ENCODE measurements at places on chromosomes 6 and 20.

- DNase-seq: no peak
Measured at GRCh38 chr6:156809034-156809433, 31.9 kb downstream of the ARID1B start.

DNA sequence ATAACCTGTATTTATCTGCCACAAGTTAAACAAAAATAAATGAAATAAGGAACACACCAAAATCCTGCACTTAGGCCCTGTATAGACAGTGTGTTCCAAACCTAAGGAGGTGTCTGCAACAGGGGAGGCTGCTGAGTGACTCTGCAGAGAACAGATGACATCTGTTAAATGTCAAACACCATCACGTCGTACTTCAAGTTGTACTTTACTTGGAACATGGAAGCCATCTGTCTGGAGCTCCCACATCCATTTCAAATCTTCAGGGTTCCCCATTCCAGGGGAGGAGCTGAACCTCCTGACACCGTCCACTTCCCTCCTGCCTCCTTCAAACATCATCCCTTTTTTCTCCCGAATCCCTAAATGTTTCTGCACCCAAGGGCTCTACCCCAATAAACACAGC lies 1.8 kb upstream of the MAP7 start:
- DNase-seq: no peak

- DNase-seq: no peak
Measured at GRCh38 chr6:168152980-168153379, 74.0 kb upstream of the FRMD1 start.

- DNase-seq: no peak
Measured at GRCh38 chr20:62663145-62664018, 21.1 kb downstream of the SLCO4A1 start.

DNA sequence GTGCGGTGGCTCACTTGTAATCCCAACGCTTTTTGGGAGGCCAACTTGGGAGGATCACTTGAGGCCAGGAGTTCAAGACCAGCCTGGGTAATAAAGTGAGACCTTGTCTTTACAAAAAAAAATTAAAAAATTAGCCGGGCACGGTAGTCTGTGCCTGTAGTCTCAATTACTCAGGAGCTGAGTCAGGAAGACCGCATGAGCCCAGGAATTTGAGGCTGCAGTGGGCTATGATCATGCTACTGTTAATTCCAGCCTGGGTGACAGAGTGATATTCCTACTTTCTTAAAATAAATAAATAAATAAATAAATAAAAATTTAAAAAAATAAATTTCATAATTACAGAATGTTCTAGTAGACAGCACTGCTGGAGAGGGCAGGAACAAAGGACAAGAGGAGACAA lies 62.4 kb downstream of the DST start:
- DNase-seq: no peak

GRCh38 chr6:41937472-41937860 lies 4.1 kb downstream of the CCND3 start:
- DNase-seq: no peak

GRCh38 chr20:891706-892080 lies 24.4 kb downstream of the ANGPT4 start:
- DNase-seq: no peak

- DNase-seq: no peak
Measured at GRCh38 chr20:34875642-34876405, 588 bp upstream of the ACSS2 start.

- DNase-seq: no peak
Measured at GRCh38 chr6:52635049-52635577, 35.8 kb upstream of the TMEM14A start.

GRCh38 chr6:44237021-44237812 lies 9.7 kb upstream of the HSP90AB1 start:
- DNase-seq: peak; percentile 58

- no peak for DNase-seq
Measured at GRCh38 chr20:24668384-24668702, 198.9 kb downstream of the SYNDIG1 start.

DNA sequence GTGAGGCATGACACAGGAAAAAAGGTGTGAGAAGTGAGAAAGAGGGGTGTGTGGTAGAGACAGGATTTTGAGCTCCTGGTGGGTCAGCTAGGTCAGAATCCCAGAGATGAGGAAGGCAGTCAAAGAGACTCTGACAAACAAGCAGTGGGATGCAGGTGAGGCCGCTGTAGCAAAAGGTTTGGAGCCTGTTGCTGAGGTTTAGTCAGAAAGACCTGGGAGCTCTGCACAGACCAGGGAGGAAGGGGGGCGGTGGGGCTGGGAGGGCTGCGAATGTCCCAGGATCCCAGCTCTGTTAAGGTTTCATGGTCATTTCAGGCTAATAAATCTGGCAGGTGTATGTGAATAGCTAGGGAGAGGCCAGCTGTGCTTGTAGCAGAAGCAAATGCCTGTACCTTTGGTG lies 373.9 kb upstream of the SYNCRIP start:
- no peak for DNase-seq

DNA sequence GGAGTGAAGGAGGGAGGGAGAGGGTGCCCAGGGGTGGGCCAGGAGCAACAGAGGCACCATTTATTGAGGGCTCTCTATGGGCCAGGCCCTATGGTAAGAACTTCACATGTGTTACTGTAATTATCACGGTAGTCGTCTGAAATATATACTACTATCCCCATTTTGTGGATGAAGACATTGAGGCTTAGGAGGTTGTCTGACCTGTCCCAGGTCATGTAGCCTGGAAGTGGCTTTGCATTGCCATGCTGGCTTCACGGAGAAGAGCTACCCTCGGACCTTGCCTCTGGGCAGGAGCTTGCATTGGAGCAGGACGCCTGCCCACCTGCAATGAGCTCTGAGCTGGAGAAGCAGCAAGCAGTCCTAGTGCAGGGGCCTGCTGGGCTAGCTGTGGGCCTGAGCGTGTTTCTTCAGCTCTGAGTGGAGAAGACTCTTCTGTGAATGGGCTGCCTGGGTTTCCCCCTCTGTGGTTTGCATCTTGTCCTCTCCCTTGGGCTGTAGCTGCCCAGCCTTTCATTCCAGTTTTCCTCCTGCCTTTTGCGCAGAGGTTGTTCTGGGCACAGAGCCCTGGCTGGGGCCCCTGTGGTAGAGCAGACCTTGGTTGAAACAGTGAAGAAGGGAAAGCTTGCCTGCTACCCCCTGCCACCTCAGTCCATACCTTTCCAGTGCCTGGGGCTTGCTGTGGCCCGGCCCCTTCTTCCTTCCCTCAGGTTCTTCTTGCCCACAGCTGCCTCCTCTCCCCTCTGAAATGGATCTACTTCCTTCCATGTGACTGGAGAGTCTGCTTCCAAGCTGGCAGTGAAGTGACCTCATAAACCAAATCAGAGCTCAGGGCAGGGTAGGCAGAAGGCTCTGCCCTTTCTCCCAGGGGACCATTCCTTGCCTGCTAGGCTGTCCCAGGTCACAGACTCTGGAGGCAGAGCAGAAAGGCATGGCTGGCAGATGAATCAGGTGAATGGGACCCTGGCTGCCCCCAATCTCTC lies 24.1 kb upstream of the SRF start:
- no peak for DNase-seq

GRCh38 chr20:24487648-24488047 lies 18.2 kb downstream of the SYNDIG1 start:
- no peak for DNase-seq

Measured in stimulated activated CD4-positive, alpha-beta T cell treated with anti-CD3 and anti-CD28 coated beads, Interleukin-12 subunit alpha, Interleukin-12 subunit beta, amount 100 ng/mL, for 4 hours (primary cell).